ENCODE measurements at places on chromosomes 1 and 21. TPM values are rescaled to one million over a fixed set of nuclear protein-coding genes. Genes with fewer than 3 reads are reported as not detected.

GRCh38 chr21:33843216-33843615, 72.4 kb downstream of the ATP5PO start:
- peaks cover 14% of the 10 kb centered on the region for H3K36me3 ChIP-seq
- peaks cover 11% of the 10 kb centered on the region for H3K4me1 ChIP-seq
- H3K4me3 ChIP-seq, result no peak overlapping the region
- no peaks in the 10 kb centered on the region for H3K27me3 ChIP-seq
- no peak for DNase-seq

- no peaks in the 10 kb centered on the region for H3K36me3 ChIP-seq
- no peak overlapping the region for H3K4me3 ChIP-seq
- H3K4me1 ChIP-seq, result no peaks in the 10 kb centered on the region
- no peaks in the 10 kb centered on the region for H3K27me3 ChIP-seq
- H3K27ac ChIP-seq, result no peak overlapping the region
These were observed 7.5 kb downstream of the TNFSF18 start for GRCh38 chr1:173043253-173043652.

DNA sequence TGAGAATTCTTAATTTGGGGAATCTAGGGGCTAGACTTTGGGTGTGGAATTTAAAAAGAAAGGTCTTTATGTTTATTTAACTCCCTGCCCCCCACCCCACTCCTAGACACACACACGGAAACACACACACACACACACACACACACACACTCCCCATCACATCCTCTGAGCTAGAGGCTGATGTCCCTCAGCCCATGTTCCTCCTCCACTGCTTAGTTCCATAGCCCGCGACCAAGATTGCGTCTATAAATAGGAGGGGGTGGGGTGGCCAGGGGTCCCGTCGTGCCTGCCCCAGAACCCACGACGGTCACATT, 655 bp upstream of the KIRREL1 start:
- H3K27ac ChIP-seq, result peak overlapping the region; percentile 81
- H3K4me1 ChIP-seq, result peaks cover 19% of the 10 kb centered on the region
- peaks cover 26% of the 10 kb centered on the region for H3K27me3 ChIP-seq
- no peaks in the 10 kb centered on the region for H3K36me3 ChIP-seq
- DNase-seq, result no peak

- no peak overlapping the region for H3K4me3 ChIP-seq
- H3K27ac ChIP-seq, result no peak overlapping the region
- no peaks in the 10 kb centered on the region for H3K27me3 ChIP-seq
- H3K4me1 ChIP-seq, result no peaks in the 10 kb centered on the region
- no peaks in the 10 kb centered on the region for H3K36me3 ChIP-seq
- no peak for DNase-seq
These were observed 157.0 kb downstream of the PCBP3 start for GRCh38 chr21:45800339-45801080.

GRCh38 chr1:162300057-162300917, 76.4 kb downstream of the SPATA46 start:
- H3K27me3 ChIP-seq, result no peaks in the 10 kb centered on the region
- no peak for DNase-seq
- H3K27ac ChIP-seq, result no peak overlapping the region
- H3K36me3 ChIP-seq, result no peaks in the 10 kb centered on the region
- H3K4me3 ChIP-seq, result no peak overlapping the region

The TMEM269 gene
- total RNA-seq, result 0.42 TPM

The CDC14A gene
- 22.5 TPM for total RNA-seq
